Spleen (tissue), 13 donors: ENCODE measurements at places on chromosomes 5 and 9.
A peak's percentile ranks its signal among the peaks of the same experiment; 100 is the strongest.

DNA sequence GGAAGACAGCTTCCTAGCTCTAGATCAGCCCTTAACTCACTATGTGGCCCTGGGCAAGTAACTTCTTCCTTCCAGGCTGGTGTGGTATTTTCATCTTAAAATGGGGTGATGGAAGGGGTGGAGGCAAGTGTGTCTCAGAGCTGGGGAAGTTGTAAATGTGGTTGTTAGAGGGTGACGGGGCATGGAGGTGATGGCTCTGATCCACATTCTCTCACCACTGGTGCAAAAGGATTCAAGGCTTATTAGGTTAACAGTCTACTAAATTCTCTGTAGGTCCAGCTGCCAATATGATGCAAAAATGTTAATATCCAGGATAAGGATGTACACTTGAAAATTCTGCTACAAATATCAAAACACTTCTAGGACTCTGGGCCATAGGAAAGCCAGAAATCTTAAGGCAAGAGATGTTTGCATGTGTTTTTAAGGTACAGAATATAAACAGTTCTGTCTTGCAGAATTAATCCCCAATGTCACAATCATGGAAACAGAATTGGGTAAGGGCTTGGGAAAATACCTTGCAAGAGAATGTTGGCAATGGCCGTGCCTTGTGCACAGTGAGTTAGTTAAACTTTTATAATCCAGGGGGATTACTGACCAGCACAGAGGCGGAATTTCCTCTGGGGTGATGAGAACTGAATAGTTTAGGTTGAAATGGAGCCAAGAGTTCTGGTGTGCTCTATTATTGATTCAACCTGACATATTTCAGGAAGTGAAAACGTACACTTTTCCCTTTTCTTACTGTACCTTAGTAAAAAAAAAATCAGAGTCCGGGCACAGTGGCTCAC lies 19.8 kb downstream of the TNFSF15 start:
- H3K27ac ChIP-seq, result no peak overlapping the region
- H3K4me1 ChIP-seq, result peaks cover 15% of the 10 kb centered on the region
- no peaks in the 10 kb centered on the region for H3K27me3 ChIP-seq
- H3K4me3 ChIP-seq, result no peak overlapping the region

- no peaks in the 10 kb centered on the region for H3K36me3 ChIP-seq
- no peaks in the 10 kb centered on the region for H3K27me3 ChIP-seq
- H3K4me3 ChIP-seq, result no peak overlapping the region
- peaks cover 12% of the 10 kb centered on the region for H3K4me1 ChIP-seq
- no peak for DNase-seq
- H3K27ac ChIP-seq, result no peak overlapping the region
These were observed 80.0 kb upstream of the TNC start for GRCh38 chr9:115198001-115198400.

DNA sequence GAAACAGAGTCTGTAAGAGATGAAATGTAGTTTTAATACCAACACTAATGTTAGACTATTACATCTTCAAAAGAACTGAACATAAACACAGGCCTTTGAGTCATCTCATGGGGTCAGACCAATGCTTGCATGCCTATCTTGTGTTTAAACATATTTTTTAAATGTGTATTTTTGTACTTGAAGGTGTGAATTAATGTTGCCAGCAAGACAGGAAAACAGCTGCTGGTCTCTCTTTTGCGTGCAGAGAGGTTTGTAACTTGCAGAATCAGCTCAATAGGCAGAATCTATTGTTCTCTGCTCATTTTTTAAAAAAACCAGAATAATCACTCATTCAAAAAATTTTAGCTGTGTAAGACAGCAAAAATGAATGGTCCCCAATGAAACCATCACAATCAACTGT lies 180.2 kb downstream of the ALDH1A1 start:
- no peak overlapping the region for H3K4me3 ChIP-seq
- no peaks in the 10 kb centered on the region for H3K27me3 ChIP-seq

DNA sequence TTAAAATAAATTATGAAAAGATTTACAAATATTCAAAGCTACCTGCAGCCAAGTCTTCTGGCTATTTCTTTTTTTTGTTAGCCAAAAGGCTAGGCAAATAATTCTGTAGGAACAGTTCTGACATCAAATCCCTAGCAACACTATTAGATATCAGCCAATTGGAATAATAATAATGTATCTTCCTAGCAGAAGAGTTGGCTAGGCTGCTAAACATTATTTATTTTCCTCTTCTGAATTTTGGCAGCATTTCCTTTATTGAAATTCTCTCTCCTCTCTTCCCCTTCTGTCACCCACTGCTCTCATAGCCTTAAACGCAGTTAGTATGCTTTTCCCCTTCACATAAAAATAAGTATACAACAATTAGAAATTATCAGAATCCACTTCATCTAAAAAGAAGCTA lies 42.6 kb downstream of the ZDHHC21 start:
- no peak for DNase-seq
- H3K27ac ChIP-seq, result no peak overlapping the region
- peaks cover 3% of the 10 kb centered on the region for H3K36me3 ChIP-seq
- H3K27me3 ChIP-seq, result no peaks in the 10 kb centered on the region
- H3K4me1 ChIP-seq, result no peaks in the 10 kb centered on the region

DNA sequence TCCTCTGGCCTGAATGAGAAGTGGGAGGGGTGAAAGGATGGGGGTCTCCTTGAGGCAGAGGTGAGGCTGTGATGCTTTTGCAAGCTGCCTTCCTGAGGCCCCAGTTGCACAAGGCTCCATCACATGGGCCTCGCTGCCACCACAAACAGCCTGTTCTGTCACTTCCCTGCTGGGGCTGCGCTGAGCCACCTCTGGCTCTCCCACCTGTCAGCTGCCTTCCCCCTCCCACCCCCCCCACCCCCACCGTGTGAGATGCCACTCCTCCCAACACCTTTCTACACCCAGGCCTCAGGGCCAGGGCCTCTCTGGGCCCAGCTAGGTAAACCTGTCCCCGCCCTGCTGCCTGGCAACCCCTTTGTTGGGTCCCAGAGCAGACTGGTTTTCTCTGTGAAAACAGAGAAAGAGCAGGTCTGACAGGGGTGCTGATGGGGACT lies 4.5 kb upstream of the PDLIM4 start:
- peaks cover 18% of the 10 kb centered on the region for H3K27me3 ChIP-seq
- peaks cover 10% of the 10 kb centered on the region for H3K4me1 ChIP-seq
- H3K4me3 ChIP-seq, result no peak overlapping the region
- DNase-seq, result peak; percentile 56

GRCh38 chr5:170576602-170577535 lies 73.0 kb downstream of the KCNIP1 start:
- H3K36me3 ChIP-seq, result no peaks in the 10 kb centered on the region
- no peak overlapping the region for H3K4me3 ChIP-seq
- H3K4me1 ChIP-seq, result peaks cover 3% of the 10 kb centered on the region
- no peak for DNase-seq
- no peak overlapping the region for H3K27ac ChIP-seq

GRCh38 chr9:81729135-81729534 lies 39.8 kb upstream of the TLE1 start:
- no peaks in the 10 kb centered on the region for H3K27me3 ChIP-seq
- H3K36me3 ChIP-seq, result no peaks in the 10 kb centered on the region
- no peak overlapping the region for H3K27ac ChIP-seq
- H3K4me1 ChIP-seq, result no peaks in the 10 kb centered on the region

DNA sequence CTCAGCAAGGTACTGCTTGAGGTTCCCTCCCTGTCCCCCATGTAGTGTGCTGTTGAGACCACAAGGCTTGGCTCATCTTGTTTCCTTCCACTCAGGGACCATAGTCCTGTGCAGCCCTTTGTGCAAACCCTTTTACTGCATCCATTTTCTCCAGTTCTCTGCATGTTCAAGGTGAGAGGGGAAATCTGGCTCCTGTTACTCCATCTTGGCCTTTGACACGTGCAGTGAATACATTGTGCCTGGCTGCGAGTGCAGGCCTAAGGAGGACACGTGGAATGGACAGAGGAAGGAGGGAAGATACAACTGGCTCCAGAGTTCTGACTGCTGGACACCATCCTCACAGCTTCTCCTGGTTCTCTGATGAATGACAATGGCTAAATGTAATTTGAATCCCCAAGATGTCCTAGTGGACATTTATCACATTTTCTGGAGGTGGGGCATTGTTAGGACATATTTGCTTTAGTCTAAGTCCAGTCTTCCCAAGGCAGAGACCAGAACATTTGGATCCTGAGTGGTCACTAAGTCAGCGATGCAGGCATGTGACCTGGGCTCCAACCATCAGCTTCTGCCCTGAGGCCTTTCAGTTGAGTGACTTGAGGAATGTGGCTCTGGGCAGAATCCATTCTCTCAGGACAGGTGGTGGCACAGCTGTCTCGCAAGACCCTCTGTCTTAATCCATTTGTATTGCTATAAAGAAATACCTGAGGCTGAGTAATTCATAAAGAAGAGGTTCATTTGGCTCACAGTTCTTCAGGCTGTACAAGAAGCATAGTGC lies 189.0 kb upstream of the DAP start:
- H3K27me3 ChIP-seq, result no peaks in the 10 kb centered on the region
- DNase-seq, result no peak
- H3K36me3 ChIP-seq, result no peaks in the 10 kb centered on the region
- H3K27ac ChIP-seq, result no peak overlapping the region
- H3K4me1 ChIP-seq, result no peaks in the 10 kb centered on the region

DNA sequence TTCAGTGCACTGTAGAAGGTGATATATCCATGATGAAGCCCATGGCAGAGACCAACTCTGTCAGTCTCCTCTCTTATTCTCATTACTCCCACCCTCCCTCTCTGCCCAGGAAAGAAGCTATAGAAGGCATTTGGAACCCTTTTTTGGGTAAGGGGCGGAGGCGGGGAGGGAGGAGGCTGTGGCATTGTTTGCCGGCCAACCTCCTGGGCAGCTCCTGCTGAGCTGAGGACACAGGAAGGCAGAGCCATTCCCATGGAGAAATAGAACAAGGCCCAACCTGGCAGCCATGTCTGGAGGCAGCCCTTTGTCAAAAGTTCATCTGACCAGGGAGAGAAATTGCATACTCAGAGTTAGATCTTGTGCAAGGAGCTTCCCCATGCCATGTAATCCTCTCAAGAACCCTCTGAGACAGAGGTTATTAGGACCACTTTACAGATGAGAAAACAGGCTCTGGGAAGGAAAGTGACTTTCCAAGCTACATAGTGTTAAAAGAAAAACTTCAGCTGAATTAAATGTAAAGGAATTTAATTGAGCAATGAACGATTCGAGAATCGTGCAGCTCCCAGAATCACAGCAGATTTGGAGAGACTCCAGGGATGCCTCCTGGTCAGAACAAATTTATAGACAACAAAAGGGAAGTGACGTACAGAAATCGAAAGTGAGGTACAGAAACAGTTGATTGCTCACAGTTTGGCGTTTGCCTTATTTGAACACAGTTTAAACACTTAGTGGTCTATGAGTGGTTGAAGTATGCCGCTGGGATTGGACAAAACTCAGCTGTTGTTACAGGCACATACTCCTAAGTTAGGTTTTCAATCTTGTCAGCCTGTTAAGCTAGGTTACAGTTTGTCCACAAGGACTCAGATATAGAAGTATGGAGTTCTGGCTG lies 158.6 kb downstream of the MELK start:
- no peaks in the 10 kb centered on the region for H3K27me3 ChIP-seq
- H3K36me3 ChIP-seq, result no peaks in the 10 kb centered on the region
- DNase-seq, result no peak
- no peak overlapping the region for H3K4me3 ChIP-seq
- no peak overlapping the region for H3K27ac ChIP-seq

DNA sequence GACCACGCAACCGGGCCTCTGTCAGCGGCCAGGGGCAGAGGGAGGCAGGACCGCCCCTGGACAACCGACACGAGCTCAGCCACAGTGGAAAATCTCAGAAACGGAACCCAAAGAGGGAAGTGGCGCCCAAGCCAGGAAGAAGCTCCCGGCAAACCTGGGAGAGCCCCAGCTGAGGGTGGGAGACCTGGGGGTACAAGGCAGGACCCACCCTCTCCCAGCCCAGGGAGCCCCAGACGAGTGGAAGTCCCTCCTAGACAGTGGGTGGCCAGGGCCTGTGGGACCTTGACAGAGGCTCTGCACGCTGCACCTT lies 3.0 kb downstream of the SLC12A7 start:
- H3K36me3 ChIP-seq, result no peaks in the 10 kb centered on the region
- peak overlapping the region; percentile 93 for H3K4me3 ChIP-seq
- DNase-seq, result no peak
- peaks cover 47% of the 10 kb centered on the region for H3K4me1 ChIP-seq
- peak overlapping the region; percentile 89 for H3K27ac ChIP-seq

- peaks cover 4% of the 10 kb centered on the region for H3K27me3 ChIP-seq
- H3K4me1 ChIP-seq, result peaks cover 64% of the 10 kb centered on the region
- H3K27ac ChIP-seq, result no peak overlapping the region
- peak; percentile 92 for DNase-seq
- H3K4me3 ChIP-seq, result peak overlapping the region; percentile 43
These were observed 5.5 kb downstream of the NSMF start for GRCh38 chr9:137453643-137454081.

- no peak overlapping the region for H3K27ac ChIP-seq
- DNase-seq, result no peak
- no peaks in the 10 kb centered on the region for H3K36me3 ChIP-seq
These were observed 3.4 kb downstream of the CCNI2 start for GRCh38 chr5:132750471-132751230.

GRCh38 chr5:2631758-2632157 lies 119.7 kb downstream of the IRX2 start:
- no peak overlapping the region for H3K4me3 ChIP-seq
- no peaks in the 10 kb centered on the region for H3K27me3 ChIP-seq
- no peak for DNase-seq
- H3K4me1 ChIP-seq, result no peaks in the 10 kb centered on the region
